ENCODE measurements at places on chromosomes 4 and X.

- DNase-seq = no peak
Measured at GRCh38 chr4:11470438-11471045, 41.8 kb upstream of the HS3ST1 start.

GRCh38 chrX:20521222-20521621, 254.5 kb upstream of the RPS6KA3 start:
- DNase-seq = no peak

DNA sequence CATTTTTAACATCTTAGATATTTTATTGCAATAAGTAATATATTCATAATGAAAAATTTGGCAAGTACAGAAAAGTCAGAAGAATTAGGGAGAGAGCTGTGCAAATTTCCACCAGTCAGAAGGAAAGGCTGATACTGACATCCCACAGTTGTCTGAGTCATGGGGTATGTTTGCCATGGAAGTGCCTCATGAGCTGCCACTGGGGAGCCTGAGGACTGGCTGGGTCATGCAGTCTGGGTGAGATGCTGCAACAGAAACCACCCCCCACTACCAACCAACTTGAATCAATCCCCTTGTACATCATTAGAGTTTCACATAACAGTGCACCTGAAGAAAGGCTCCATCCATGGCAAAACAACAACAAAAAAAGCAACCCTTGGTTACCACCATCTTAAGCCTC, 45.2 kb upstream of the ENPP6 start:
- no peak for DNase-seq

DNA sequence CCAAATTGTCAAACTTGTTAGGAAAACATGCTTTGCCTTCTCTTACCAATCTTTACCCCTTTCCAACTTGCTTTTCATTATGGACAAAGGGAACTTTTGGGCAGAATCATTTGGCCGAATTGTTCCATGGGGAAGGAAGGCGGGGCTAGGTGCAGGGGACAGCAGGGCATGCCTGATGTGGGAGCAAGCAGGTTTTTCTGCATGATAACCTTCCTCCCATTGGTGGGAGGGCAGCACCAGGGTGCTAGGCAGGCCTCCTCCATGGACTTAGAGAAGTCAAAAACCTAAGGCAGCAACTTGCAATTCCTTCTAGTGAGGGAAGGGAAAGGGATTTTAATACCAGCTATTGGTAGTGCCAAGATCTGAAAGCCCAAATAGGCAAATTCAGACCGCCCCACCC, 260.5 kb downstream of the MAPK10 start:
- no peak for DNase-seq

GRCh38 chr4:71254451-71255012, 84.3 kb upstream of the SLC4A4 start:
- no peak for DNase-seq

- no peak for DNase-seq
Measured at GRCh38 chrX:133813971-133814370, 171.4 kb downstream of the GPC3 start.

DNA sequence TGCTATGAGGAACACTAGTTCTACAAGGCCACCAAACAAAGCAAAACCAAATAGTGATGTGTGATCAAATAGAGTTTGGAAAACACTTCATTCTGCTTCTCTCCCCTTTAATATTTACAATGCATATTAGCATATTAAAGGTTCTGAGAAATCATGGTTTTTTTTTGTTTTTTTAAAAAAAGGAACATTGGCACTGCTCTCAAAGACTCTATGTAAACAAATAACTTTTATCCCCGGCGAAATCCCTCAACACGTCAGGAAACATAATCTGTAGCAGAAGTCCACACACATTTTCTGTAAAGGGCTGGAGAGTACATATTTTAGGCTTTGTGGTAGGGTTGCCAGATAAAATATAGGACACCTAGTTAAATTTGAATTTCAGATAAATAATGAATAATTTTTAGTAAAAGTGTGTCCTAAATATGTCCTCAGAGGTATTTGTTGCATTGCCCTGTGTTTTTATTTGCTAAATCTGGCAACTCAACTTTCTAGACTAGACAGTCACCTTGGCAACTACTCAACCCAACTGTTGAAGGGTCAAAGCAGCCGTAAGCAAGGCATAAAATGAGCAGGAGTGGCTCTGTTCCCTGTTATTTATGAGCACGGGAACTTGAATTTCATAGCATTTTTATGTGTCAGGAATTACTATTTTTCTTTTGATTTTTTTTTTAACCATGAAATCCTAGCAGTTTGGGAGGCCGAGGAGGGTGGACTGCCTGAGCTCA, 8.6 kb downstream of the SPATA4 start:
- no peak for DNase-seq

- DNase-seq = no peak
Measured at GRCh38 chrX:153802513-153803045, 8.1 kb downstream of the SSR4 start.

GRCh38 chr4:17275836-17276235, 236.1 kb downstream of the QDPR start:
- no peak for DNase-seq

DNA sequence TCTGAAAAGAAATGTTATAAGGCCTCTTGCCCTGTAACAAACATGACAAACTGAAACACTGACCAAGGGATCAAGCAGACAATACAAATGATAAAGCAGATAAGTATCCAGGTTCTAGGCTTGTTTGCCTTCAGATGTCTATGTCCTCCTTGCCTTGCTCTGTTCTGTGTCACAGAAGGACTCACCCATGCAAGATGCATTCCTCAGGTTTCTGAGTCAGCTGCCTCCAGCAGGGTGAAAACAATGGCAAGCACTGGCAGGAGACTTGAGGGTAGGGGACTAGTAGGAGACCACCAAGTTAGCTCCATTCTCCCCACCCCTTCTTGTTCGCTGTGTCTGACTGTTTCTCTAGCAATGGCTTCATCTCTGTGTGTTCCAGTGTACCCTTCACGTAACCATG, 76.6 kb upstream of the CXXC4 start:
- DNase-seq = no peak

DNA sequence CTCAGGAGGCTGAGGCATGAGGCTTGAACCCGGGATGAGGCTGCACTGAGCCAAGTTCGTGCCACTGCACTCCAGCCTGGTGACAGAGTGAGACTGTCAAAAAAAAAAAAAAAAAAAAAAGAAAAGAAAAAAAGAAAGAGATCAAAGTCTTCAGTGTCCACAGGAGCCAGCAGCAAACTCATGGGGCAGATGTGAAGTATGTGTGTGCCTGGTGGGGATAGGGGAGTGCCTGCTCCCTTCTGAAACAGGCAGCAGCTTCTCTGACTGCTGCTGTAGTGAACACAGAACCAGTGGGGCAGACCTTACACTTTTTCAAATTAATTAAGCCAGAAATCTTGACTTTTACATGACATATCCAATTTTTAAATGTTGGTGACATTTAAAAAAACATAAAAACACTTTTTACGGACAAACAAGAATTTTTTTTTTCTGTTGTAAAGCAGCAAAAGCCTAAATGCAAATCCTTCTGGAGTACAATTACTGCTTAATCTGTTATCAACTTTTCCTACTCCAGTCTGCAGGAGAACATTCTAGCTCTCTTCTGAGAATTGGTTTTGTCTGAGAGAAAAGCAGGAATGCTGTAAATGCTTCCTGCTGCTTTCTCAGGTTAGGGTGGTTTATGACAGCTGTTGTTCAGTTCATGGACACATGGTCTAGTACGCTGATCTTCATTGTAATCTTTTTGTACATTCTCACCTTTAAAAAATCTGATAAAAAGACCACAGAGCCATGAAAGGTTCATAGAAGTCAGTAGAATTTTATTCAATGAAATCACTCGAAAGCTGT, 311.1 kb downstream of the CAMK2D start:
- DNase-seq = no peak

GRCh38 chr4:138864961-138865720, 150.4 kb upstream of the NOCT start:
- DNase-seq = no peak

DNA sequence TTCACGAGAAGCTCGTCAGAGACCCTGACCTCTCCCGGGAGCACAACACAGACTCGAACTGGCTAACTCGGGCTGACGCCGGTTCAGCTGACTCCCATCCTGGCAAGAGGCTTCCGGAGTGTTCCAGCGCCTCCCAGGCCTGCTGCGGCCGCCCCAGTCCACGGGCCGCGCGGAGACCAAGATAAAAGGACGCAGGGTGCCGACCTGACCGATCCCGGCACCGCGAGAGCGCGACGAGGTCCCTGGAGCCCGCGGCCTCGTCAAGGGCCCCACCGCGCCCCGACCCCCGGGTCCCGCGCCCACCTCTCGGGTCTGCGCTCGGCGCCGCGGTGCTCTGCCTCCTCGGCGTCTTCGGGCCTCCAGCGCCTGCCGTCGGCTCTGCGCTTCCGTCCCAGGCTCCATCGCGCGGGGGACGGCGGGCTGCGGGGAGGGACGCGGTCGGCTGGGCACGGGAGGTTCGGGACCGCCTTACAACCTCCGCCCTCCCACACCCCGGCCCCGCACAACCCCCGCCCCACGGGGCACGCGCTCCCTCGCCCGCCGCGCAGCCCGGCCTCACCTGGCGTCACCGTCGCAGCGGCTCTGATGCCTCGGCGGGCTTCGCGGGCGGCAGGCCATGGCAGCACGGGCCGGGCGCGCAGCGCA, 426 bp downstream of the SLBP start:
- DNase-seq = peak; percentile 72

GRCh38 chrX:106902684-106903083, 457 bp downstream of the RIPPLY1 start:
- no peak for DNase-seq

- no peak for DNase-seq
Measured at GRCh38 chr4:150259861-150260567, 181.8 kb downstream of the DCLK2 start.

- no peak for DNase-seq
Measured at GRCh38 chr4:143617994-143618679, 82.3 kb downstream of the FREM3 start.

DNA sequence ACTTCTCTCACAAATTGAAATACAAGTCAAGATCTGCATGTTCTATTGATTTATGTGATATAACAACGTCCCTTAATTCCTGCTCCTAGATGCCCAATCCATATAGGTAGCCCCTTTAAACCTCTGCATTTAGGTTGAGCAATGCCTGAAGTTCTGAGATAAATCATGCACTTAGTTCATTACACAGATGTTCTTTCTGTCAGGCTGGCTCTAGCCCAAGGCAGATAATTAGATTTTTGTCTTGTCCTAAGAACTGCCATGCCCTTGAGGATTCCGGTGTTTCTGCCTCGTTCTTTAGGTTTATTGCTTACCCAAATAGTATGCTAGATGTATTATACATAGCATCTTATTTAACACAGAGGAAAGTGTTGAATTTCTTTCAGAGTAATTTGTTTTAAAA, 143.1 kb downstream of the TRAM1L1 start:
- DNase-seq = no peak

GRCh38 chrX:67654301-67654700, 110.5 kb downstream of the AR start:
- no peak for DNase-seq

- no peak for DNase-seq
Measured at GRCh38 chrX:584572-584971, 46.0 kb upstream of the SHOX start.

DNA sequence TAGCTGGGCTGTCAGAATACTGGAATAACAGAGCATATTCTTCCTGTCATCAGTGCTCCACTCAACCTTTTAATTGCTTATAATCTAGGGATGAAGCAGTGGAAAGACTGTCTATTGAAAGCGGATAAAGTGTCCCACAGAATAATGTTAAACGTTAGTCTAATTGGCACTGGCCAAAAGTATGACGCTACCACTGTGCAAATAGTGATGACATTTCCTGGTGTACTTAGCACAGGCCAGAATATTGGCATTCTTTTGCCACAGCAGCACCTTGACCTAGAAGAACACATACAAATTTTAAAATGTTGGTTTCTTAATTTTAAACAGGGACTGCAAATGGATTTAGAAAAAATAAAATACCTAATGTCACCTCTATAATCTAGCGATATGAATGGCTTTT, 635.2 kb upstream of the SPANXN1 start:
- DNase-seq = no peak

- DNase-seq = no peak
Measured at GRCh38 chr4:25310803-25311166, 1.8 kb upstream of the ZCCHC4 start.

DNA sequence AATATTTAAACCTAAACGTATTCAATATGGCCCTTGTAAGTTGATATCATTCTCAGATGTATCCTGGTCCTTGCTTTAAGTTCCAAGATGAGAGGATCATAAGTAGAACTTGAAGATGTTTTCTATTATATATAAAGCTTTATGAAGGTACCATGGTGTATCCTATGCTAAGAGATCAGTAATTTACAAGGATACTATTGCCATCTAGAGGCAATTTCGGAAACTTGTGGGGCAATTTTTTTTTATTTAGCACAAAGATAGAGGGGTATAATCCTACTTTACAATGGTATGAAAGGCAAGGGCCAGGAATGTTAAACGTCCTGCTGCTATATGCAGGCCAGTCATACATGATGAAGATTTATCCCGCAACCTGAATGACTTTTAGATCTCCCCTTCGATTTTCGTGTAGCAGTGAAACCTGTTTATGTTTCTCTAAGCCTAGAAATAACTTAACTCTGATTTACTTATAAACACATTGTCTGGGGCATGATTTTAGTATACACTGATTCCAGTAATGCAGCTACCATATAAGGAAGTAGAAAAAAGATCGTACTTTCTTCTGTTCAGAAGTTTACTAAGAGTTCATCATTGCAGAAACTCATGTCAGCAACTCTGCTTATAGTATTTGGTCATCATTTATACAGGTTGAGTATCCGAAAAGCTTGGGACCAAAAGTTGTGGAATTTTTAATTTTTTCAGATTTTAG, 2.6 kb downstream of the SLC25A31 start:
- peak; percentile 66 for DNase-seq

GRCh38 chr4:134888156-134888555, 686.6 kb upstream of the PABPC4L start:
- peak; percentile 60 for DNase-seq
